ENCODE measurements at places on chromosomes 3 and 15.

GRCh38 chr3:123795471-123796251 is 88.5 kb downstream of the MYLK start:
- no peak for DNase-seq

DNA sequence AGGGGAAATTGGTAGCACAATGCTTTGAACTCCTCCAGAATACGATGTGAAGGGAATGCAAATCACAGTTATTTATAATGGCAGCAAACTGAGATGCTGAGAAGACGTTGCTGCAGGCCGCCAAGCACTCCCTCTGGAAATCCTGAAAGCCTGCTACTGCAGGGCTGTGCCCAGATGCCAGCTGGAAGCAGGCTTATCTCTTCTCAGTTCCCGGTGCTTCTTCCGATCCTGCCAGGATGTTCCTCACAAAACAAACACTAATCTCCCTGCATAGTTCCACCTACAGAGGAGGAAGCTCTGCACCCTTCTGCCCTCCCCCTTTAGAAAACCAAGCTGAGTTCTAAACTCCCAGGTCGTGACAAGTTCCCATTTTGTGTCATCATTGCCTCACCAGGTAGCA is 201.7 kb upstream of the BCL6 start:
- no peak for DNase-seq

GRCh38 chr15:51558876-51559275 is 63.7 kb downstream of the DMXL2 start:
- no peak for DNase-seq

DNA sequence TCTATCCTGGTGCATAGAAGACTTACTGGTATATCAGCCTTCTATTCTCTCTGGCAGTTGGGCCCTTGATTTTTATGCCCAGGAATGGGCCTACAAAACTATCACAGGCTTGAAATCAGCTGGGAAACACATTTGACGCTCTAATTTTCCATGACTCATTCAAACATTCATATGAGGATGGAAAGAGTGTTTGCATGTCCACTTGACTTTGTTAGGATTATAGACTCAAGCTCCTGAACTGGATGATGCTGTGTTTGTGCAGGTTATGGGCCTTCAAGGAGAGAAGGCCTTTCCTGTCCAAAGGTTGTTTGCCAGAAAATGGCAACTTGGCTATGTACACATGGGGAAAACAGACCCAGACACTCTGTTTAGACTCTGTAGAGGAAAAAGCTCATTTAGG is 219.9 kb downstream of the GAP43 start:
- DNase-seq, result no peak

DNA sequence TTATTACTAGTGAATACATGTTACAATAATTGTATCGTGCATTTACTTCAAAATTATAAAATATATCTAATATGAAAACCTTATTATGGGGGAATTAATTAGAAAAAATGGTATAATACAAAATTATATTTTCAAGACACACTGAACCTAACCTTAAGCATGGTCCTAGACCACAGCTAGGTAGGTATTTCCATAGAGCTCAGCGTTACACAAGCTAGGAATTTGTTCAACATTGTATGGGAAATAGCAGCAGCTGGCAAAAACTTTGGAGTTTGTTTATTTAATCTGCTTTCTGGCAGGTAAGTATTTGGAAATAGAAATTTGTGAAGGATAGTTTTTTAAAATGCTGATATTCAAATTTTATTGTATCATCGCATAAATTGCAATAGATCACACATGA is 52.9 kb downstream of the BCHE start:
- no peak for DNase-seq

DNA sequence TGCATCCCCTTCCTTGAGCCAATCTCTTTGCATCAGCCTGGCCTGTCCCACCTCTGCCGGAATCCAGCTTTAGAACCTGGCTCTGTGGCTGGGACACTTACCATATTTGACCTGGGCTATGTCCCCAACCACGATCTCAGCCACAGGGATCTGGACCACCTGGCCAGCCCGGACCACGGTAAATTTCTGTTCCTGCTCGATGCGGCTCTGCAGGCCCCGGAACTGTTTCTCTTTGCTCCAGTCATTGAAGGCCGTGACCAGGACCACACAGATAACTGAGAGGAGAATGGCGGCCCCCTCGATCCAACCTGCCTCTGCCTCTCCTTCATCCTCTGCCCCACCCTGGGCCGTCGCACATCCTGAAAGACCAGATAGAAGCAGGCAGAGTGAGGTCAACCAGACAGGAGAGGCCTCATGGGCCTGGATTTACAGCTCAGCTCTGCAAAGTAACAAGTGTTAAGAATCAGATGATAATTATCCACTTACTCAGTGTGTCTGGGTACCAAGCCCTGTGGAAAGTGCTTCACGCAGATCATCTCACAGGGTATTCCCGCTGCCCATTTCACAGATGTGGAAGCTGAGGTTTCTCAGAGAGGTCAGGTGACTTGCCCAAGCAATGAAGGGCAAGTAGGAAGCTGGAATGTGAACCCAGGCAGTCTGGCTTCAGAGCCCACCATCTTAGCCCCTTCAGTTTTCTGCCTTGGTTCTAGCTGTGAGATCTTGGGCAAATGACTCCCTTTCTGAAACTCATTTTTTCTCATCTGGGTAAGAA is 81.3 kb upstream of the SEC13 start:
- DNase-seq, result no peak

- DNase-seq, result no peak
Observed at GRCh38 chr3:108410531-108410984, 99.8 kb downstream of the MYH15 start.

DNA sequence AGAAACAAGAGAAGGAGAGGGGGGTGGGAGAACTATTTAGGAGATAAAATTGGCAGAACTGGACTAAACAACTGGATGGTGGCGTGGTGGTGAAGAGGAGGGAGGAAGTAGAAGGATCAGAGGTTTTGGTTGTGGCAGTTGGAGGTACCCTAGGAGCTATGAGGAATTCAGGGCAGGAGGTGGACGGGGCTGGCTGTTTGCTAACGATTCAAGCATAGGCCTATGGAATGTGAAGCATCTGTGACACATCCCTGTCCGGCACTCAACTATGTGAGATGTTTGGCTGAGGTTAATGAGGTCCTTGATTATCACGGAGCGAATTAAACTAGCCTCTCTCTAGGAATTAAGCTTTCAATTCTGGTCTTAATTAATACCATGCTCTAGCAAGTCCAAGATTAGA is 13.5 kb downstream of the TARS3 start:
- peak; percentile 32 for DNase-seq

- DNase-seq, result no peak
Observed at GRCh38 chr15:90145761-90146160, 43.5 kb upstream of the IDH2 start.

DNA sequence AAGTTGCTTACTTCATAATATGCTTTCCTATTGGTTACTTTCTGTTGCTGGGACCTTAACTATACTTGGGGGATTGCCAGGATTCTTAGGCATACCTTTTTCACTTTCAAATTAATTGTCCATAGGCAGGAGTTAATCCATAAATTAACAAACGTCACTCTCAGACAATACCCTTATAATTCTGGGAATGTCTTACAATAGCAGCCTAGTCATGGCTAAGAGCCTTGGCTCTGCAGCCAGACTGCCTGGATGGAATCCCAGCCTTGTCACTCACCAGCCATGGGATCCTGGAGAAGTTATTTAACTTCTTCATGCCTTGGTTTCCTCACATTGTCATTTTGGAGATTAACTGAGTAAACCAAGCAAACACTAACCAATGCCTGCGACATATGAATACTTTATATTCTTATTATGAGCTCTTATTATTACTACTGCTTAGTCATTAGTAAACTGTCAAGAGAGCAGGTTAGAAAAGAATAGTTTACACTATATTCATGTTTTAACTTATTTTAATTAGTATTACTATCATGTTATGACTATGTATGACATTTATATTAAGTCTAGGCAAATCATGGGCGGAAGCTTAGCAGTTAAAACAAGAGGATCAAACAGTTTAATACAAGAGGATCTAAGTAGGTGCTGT is 29.0 kb downstream of the GYG1 start:
- no peak for DNase-seq

DNA sequence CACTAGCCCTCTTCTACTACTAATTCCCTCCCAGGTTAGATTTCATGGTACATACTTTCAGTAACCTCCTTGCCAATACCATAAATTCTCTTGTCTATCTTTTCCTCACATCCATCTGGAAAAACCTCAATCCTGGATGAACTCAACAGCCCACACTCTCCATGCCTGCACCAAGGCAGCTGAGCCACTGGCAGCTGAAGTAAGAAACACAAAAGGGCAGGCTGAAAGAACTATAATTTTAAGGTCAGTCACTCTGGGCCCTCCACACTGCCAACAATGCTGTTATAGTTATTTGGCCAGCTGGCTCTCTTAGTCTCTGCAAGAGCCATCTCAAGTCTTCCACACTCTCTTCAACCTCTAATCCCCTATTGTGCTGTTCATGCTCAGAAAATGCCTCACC is 15.1 kb upstream of the TIPARP start:
- no peak for DNase-seq

GRCh38 chr3:59310736-59311135 is 260.9 kb upstream of the CFAP20DC start:
- no peak for DNase-seq

GRCh38 chr3:86723433-86723832 is 267.5 kb downstream of the VGLL3 start:
- DNase-seq, result no peak

GRCh38 chr3:158091531-158091930 is 14.7 kb downstream of the SHOX2 start:
- no peak for DNase-seq

DNA sequence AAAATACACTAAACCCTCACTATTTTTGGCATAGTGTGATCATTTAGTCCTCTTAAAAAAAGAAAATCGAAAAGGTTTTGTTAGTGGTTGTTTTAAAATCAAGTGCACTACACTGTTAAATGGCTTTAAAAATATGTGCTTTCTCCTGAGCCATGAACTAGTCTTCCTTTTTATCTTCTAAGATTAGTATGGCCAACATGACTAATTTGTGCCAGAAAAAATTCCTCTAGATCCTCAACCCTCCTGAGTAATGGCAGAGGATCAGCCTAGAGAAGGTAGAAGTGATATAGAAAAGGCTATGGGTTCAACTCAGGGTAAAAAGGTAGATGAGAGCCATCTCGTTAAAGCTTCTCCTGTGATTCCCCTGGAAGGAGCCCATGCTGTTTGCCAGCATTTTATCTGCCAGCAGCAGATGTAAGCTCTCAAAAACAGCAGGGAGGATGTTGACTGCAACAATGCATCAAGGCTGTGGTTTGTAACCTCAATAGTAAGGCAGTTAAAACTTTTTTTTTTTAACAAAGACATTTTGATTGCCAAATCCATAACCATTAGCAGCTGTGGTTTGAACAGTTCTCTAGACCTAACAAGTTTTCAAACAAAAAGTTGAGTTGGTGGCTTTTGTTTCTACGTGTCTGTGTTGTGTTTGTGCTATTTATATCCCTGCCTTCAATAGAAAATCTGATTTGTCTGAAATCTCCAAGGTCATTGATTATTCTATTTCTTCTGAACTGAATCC is 30.2 kb upstream of the ZNF609 start:
- DNase-seq, result peak; percentile 79

DNA sequence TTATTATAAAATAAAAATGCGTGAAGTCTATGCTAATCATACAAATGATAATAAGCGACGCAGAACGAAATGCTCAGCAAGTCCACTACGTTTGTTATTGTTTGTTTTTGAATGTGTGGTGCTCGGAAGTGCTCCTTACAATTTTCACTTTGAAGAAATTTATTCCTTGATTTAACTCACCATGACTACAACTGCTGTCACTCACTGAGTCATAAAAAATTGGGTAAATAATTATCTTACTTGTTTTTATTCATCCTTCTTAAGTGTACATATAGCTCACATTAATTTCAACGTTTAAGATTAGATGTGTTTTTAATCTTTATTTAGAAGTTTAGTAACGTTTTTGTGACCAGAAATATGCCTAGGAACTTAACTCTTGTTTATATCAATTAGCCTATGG is 66.7 kb upstream of the NANOGP8 start:
- no peak for DNase-seq

GRCh38 chr15:66774001-66774814 is 72.2 kb downstream of the SMAD6 start:
- no peak for DNase-seq

- no peak for DNase-seq
Observed at GRCh38 chr3:72398781-72399180, 449.5 kb downstream of the SHQ1 start.

DNA sequence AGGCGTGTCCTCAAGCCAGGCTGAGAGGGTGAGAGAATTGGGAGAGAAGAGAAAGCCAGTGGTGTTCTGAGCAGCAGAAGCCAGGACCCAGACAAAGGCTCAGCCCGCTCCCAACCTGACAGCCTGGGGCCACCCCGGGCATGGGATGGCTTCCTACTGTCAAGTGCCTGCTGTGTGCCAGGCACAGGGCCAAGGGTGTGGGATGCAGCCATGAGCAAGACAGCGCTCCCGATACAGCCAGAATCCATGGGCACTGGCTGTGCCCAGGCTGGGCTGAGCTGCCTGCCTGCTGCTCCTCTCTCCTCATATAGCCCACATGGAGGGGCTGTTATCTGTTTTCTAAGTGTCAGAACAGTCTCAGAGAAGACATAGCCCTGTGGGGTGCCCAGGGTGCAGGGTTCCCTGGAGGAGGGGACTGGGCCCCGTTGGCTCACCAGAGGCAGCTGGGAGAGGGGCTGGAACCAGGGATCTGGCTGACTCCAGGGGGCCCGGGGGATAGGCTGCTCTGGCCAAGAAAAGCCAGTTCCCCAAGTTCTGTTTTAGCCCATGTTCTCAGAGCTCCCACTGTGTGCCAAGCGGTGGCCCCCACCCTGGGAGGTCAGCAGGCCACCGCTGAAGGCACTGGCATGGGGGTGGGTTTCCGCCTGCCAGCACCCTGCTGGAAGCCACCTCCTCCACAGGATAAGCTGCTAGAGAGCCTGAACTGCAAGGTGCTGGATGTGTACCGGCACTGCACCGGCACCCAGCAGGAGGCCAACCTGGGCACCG is 39.0 kb downstream of the CFAP100 start:
- DNase-seq, result no peak

GRCh38 chr3:133662278-133662651 is 524 bp upstream of the TOPBP1 start:
- no peak for DNase-seq

GRCh38 chr3:197752107-197752506 is 2.4 kb downstream of the FYTTD1 start:
- no peak for DNase-seq

DNA sequence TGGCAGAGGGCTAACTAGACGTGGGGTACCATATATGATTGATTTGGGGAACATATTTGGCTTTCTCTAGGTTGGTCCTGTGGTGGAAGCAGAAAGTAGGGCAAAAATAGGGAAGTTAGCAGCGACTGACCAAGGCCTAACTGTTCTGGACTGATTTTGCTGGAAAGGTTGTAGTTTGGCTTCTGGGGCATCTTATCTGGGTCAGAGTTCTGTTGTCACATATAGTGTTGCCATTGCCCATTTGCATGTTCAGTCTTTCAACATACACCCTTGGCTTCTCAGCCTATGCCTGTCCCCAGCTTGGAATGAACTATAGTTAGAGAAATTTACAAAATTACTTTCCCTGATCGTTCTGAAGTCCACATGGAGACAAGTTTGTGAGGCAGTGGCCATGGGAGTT is 426.5 kb downstream of the TBC1D5 start:
- no peak for DNase-seq

DNA sequence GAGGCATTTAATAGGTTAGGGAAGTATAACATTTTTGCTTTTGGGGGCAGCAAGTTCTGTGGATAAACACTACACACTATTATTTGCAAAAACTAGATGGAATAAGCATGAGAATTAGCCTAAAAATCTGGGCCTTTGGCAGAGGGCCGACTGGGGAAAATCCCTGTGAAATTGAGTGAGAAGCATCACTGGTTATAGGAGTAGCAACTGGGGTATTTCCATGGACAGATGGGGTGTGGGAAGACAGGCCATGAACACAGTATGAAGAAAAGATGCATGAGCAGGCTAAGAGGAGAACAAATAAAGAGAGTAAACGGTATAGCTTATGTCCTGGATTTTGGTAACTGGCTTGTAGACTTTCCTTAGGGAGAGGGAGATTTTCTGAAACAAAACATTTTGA is 32.9 kb upstream of the CSPG5 start:
- DNase-seq, result no peak

All from non-pigmented ciliary epithelial cell (primary cell).